ENCODE measurements at places on chromosomes 2 and 18.

DNA sequence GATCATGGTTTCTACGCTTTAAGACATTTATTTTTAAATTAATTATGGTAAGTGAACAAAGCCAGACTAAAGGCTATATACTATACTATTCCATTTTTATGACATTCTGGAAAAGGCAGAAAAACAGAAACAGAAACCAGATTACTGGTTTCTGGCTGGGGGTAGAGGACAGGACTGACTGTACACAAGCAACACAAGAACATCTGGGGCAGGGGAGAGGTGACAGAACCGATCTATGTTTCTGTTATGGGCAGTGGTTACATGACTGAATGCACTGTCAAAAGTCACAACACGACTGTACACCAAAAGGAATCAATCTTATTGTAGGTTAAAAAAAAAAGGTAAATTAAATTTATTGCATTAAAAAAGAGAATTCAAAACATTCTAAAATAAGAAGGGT lies 64.7 kb downstream of the PTPN2 start:
- DNase-seq: no peak

- DNase-seq: no peak
Measured at GRCh38 chr2:200592406-200593075, 6.7 kb downstream of the AOX1 start.

DNA sequence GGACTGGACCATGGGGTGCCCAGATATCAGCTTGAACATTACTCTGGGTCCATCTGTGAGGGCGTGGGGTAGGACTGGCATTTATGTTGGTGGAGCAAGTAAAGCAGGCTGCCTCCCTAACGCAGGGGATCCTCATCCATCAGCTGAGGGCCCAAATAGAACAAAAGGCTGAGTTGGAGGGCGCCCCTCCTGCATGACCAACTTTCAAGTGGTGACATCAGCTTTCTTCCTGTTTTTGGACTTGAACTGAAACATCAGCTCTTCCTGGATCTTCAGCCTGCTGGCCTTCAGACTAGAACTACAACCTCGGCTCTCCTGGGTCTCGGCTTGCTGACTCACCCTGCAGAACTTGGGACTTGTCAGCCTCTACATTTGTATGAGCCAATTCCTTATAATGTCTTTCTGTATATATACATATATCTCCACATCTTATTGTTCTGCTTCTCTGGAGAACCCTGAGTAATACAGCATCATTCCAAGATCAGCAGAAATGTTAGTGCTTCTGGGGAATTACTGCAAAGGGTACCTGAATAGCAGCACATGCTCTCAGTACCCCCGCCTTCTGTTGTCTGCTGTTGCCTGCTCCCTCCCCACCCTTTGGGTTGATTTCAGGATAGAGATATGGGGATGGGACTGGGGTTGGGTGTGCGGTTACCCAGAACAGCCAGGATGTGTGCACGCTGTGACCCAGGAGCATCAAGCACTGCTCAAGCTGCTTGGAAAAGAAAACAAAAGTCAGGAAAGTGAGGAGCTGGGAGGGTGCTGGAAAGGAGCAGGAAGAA lies 20.0 kb downstream of the TMEM127 start:
- peak; percentile 58 for DNase-seq

GRCh38 chr2:105875241-105875640 lies 130.5 kb downstream of the NCK2 start:
- no peak for DNase-seq

DNA sequence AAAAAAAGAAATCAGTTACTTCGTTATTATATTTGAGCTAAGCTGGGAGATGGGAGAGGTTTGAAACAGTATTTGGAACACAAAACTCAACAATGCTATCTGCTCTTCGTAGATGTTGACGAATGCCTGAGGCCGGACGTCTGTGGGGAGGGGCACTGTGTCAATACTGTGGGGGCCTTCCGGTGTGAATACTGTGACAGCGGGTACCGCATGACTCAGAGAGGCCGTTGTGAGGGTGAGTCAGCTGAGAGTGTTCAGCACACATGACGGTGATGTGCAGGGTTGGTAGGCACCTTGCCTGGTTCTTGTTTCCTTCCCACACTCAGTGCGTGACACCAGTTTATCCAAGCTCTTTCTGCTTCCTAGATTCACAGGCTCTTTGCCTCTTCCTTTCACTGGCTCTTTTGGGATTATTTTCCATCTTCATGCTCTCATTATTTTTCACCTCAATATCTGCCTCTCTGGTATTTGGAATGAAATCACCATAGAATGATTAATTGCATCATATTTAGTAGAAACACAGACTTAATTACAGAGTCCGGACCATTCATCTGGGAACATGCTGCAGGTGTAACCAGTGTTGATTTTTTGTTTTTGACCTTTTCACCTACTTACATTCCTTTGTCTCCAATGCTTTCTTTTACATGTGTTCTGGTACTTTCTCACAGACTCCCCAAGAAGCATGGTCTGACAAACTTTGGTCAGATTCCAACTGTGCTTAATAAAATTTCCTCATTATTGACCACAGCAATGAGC lies 200.6 kb upstream of the RASGRP3 start:
- no peak for DNase-seq

- peak; percentile 58 for DNase-seq
Measured at GRCh38 chr2:98569197-98569793, 39.0 kb downstream of the COA5 start.

DNA sequence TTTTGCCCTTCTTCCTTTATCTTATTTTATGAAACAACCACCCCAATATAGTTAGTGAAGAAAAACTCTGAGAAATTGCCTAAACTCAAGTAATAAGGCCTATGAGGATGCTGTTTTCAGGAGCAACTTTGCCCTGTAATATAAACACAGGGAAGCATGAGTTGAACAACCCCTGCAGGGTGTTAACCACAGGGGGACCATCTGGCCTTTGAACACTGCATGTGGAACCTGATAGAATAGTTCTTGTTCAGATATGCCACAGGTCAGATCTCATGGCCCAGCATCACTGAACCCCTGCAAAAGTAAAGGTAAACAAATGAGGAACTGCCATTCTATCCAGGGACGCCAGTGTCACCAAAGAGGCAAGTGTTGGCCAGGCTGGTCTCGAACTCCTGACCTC lies 82.6 kb downstream of the MAPK4 start:
- DNase-seq: no peak

- no peak for DNase-seq
Measured at GRCh38 chr2:148234143-148234542, 213.3 kb downstream of the MBD5 start.

- DNase-seq: no peak
Measured at GRCh38 chr2:207847807-207848544, 78.3 kb upstream of the FZD5 start.

GRCh38 chr18:3354506-3354905 lies 92.6 kb downstream of the MYL12B start:
- DNase-seq: no peak

- peak; percentile 95 for DNase-seq
Measured at GRCh38 chr2:96839293-96839874, 4.4 kb downstream of the ANKRD23 start.

DNA sequence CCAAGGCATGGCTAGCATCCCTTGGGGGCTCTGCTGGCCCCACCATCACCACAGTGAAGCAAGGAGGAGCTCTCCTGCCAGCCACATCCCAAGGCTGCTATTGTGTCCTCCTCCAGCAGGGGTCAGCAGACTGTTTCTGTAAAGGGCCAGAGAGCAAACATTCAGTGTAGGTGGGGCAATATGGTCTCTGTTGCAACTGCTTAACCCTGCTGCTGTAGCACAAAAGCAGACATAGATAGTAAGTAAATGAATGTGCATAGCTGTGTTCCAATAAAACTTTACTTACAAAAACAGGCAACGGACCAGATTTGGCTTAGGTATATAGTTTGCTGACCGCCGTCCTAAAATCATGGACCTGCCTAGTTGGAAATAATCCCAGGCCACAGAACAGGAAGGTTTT lies 36.4 kb upstream of the ZBTB7C start:
- peak; percentile 82 for DNase-seq

DNA sequence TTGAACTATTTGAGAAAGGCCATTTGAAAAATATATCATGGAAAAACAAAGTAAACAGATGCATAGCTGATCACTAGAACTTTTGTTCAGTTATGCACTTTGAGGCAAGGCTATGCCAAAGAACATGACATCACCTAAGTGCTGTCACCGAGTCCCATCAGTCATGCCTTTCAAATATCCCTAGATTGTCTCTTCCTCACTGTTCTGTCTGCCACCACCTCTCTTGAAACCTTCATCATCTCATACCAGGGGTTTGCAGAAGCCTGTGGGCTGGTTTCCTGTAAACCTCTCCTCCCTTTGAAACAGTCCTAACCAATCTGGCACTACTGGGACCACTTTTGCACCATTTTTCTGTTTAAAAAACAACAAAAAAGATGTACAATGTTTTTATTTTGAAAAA lies 12.3 kb upstream of the RAPH1 start:
- no peak for DNase-seq

DNA sequence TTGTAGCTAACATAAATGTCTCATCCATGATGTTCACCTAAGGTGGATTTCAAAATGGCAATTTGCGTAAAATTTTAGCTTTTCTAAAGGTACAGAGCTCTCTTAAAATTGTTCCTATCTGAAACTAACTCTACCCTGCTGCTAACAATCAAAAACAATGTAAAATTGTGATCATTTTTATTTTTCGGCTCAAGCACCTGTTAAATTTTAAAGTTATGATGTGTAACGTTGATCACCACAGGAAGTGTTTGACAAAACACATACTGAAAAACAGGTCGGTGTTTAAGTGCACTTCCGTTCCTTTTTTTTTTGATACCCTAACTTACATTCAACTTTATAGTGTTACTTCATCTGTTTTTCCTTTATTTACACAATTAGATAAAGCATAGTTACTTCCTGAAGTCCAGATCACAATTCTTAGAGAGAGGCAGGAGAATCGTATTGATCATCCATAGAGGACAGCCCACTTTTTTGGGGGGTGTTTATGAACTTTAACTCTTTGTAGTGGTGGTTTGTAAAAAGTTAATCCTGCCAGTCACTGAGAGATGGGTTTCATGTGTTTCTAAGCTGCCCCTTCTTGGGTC lies 6.0 kb upstream of the NCK2 start:
- DNase-seq: no peak

DNA sequence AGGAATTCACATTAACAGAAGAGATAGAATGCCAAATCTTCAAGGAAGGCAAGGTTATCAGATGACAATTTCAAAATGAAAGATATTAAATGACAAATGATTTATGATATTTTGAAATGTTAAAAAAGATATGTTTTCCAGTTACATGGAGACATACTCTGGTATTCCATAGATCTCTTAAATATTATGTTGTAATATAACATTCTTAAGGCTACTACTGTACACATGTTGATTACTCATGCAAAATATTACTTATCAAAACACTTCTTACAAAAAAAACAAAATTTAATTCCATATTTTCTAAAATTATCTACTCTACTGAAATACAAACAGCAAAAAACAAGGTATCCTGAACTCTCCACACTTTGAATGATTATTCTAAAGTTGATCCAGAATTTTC lies 22.9 kb downstream of the RTTN start:
- no peak for DNase-seq

DNA sequence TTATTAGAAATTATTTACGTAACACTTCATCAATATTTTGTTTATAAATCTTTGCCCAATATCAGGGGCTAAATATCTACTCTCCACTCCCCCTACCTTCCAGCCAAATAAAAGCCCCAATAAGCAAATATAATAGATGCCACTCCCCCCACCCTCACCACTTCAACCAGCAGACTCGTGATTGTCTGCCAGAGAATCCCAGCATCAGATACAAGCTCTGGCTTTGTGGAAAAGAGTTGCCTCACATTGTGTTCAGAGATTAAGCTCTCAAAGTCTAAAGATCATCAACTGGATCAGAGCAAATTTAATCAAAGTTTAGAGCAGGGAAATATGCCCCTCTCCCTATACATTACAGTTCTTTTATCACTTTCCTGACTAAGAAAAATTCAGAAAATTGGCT lies 39.5 kb downstream of the AOX1 start:
- no peak for DNase-seq

- no peak for DNase-seq
Measured at GRCh38 chr2:120550282-120550681, 185.4 kb upstream of the GLI2 start.

GRCh38 chr2:105796791-105797190 lies 52.1 kb downstream of the NCK2 start:
- no peak for DNase-seq

- DNase-seq: no peak
Measured at GRCh38 chr2:152432765-152433164, 97.8 kb downstream of the FMNL2 start.

DNA sequence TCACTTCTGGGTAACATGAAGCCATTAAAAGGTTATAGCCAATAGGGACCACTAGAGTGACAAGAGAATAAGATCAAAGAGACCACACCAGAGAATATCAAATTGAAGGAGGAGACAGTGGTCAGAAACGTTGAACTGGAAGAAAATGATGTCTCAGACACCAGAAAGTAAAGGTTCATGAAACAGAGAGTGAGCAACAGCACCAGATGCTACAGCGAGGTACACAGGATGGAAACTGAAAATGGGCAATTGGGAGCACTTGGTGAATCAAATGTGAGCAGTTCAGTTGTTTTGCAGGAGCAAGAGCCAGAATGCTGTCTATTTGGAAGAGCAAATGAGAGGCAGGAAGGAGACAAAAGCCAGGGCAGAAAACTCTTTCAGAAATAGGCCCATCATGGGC lies 162.6 kb downstream of the SS18 start:
- DNase-seq: no peak

GRCh38 chr2:39099310-39099869 lies 21.5 kb downstream of the SOS1 start:
- no peak for DNase-seq

GRCh38 chr2:45649462-45649857 lies 2.0 kb upstream of the PRKCE start:
- DNase-seq: no peak

DNA sequence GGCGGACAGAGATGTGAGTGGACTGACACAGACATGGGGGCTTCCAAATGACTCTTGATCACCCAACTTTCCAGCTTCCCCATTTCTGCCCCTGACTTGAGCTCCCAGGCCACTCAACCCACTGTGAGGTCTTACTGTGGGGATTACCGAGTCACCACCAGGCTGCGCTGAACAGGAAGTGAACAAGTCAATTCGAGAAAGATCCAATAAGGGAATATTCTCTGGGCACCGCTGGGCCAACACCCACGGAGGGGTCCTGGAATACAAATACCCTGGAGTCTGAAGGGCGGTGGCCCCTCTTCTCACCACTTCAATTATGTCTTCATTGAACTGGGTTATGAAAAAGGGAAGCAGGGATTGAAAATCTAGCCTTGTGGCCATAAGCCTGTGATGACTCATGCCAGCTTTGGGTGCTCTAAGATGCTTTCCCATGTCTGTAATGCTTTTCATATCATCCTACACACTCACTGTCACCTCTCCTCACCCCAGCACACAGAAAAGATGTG lies 37.7 kb downstream of the BCL11A start:
- DNase-seq: peak; percentile 47

GRCh38 chr2:130365075-130365474 lies 9.2 kb downstream of the PTPN18 start:
- DNase-seq: no peak

GRCh38 chr2:96861074-96861473 lies 3.3 kb upstream of the ANKRD39 start:
- DNase-seq: no peak

- no peak for DNase-seq
Measured at GRCh38 chr18:24408496-24408895, 10.9 kb upstream of the OSBPL1A start.
